Right lung (tissue), 10 donors: ENCODE measurements at places on chromosomes 3 and 15.

- no peak for DNase-seq
These were observed 307.6 kb upstream of the SLITRK3 start for GRCh38 chr3:165503825-165504224.

DNA sequence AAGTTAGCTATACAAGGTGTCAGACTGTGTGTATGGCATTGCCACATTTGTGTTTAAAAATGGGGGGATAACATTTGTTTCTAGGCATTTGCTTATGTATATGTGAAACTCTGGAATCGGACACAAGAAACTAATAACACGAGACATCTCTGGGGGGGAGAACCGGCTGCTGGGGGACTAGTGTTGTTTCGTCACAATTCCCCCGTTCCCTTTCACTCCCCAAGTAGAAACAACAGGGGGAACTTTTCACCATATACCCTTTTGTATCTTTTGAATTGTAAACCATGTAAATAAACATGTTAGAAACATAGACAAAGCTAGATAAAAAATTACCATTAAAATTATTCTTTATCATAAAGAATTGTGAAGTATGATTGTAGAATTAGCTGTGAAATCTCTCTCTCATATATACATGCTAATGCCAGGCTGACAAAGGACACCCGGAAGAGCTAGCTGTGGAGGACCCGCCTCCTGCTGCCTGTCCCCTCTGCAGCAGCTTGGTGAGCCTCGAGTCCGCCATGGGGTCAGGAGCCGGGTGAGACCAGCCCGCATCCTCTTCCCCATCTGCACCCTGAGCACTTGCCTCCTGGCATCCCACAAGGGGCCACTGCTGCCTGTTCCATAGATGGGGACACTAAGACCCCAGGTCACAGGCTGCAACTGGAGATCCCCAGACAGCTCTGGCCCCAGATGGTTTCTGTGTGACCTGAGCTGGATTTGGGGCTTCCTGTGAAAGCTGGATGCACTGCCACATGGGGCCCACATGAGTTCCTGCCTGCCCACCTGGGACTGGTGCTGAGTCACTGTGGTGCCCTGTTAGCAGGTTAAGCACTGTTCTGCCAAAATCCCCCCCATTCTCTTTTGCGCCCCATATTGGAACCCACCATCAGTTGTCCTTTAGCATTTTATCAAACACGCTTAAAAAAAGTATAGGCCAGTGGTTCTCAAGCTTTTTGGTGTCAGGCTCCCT is 91.6 kb downstream of the IQSEC1 start:
- DNase-seq, result no peak

- no peak for DNase-seq
These were observed 263.0 kb downstream of the ULK4 start for GRCh38 chr3:41698898-41699297.

DNA sequence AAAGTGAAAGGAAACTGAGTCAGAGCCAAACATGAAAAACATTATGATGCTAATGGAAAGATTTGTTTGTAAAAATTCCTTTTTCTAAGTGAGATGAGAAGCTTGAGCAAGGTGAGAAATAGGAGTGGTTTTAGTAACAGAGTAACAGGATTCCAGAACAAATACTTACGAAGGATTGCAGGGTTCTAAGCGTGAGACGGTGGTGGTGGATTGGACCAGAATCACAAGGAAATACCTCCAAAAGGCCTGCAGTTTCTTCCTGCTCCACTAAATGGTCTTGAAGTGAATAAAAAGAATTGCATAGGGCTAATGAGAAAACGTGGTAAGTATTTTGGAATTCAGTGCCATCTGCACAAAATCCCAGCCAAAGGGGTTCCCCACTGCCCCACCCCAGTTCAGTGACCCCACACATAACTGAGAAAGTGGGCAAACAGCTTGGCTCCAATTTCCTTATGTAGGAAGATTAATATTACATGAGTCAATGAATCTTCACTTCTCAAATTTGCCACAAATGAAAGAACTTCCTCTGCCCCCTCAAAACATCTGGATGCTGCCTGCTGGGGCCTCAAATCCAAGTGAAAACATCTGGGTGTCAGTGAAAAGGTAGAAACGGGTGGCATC is 283.8 kb upstream of the NR2F2 start:
- DNase-seq, result no peak

GRCh38 chr3:36663666-36664291 is 100.6 kb downstream of the DCLK3 start:
- DNase-seq, result no peak

DNA sequence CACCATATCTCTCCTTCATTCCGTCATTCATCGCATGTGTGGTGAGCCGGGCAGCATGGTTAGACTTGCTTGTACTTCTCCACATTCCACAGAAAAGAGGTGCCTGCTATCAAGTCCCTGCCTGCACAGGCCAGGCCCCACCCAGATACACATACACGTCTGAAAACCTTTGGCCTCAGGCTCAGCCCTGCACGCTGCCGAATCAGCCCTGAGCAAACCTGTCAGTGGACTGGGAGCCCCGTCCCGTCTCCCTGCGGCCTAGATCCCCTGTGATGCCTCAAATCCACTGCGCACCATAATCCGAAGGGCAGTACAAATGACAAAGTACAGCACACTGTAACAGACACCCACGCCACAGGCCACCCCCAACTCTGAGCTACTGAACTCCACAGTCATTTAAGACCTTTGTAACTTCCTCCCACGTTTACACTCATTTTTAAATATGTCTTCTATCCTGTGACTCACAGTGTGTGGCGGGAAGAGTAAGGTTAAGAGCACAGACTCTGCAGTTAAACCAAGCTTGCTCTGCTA is 67.1 kb downstream of the MB21D2 start:
- no peak for DNase-seq

DNA sequence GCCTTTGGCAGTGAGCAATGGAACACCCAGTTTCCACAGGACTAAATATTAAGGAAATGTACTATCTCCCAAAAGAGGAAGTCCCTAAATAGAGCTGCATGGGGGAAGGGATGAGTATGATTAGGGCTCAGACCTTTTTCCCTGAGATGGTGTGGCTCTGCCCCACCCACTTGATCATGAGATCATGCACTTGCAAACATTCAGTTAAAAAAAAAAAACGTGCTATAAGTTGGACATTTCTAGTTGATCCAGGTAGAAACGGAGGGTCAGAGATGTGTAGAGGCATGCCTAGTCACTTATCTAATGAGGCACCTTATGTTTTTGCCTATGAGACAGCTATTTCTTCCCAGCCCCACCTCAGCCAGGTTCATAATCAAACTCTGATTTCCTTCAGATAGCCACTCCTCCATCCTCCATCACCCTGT is 24.5 kb upstream of the SSR3 start:
- no peak for DNase-seq

DNA sequence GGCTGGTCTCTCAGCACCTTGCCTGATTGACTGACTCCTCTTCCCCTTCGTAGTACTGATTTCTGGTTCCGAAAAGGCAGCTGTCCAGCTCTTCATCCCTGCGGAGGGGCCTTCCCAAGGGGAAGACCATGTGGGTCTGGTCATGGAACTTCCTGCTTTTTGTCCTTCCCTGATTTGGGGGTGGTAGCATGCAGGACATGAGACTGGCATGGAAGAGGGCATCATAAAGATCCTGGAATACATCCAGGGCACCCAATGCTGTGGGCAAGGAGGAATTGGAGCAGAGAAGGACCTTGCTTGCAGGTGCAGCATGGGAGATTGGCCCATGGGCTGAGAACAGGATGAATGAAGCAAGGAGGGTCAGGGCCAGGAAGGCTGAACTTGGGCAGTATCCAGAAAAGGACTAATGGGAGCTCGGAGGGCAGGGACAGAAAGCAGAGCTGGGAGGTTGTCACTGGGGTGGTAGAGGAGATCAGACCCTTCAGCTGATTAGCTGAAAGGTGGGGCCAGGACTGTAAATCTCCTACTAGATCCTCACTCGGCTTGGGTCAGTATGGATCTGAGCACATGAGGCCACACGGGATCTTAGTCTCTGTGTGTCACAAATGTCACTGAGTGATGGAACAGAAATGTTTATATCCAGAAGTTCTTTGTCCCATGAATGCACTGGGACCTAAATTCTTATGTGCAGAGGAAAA is 59.5 kb downstream of the AMOTL2 start:
- DNase-seq, result no peak
